ENCODE measurements at places on chromosomes 11 and 22. TPM values are rescaled to one million over a fixed set of nuclear protein-coding genes. Genes with fewer than 3 reads are reported as not detected.

The RIBC2 gene
- total RNA-seq: 0.31 TPM

The CABP4 gene
- 2.6 TPM for total RNA-seq

The PARVA gene
- total RNA-seq: 0.21 TPM

The LARGE2 gene
- total RNA-seq: 0.94 TPM

The ZBTB16 gene
- total RNA-seq: 23.3 TPM

The SCGB1D2 gene
- total RNA-seq: not detected

The RASSF10 gene
- not detected for total RNA-seq

The BCR gene
- total RNA-seq: 59.5 TPM

The SYT12 gene
- total RNA-seq: 0.10 TPM

The PGA5 gene
- total RNA-seq: 0.52 TPM

The KCNQ1OT1 gene
- 0.31 TPM for total RNA-seq

The SRSF8 gene
- 43.7 TPM for total RNA-seq

The HOATZ gene
- not detected for total RNA-seq

All from mononuclear cell (primary cell).